ENCODE measurements at places on chromosomes 6 and 20. TPM values are rescaled to one million over a fixed set of nuclear protein-coding genes. Genes with fewer than 3 reads are reported as not detected.

Gene ULBP2
- total RNA-seq = 2.6 TPM

Gene SLC2A10
- 112 TPM for total RNA-seq

Gene PNLDC1
- not detected for total RNA-seq

Gene HDGFL1
- total RNA-seq = not detected

Gene UBD
- not detected for total RNA-seq

Gene TFAP2C
- total RNA-seq = under 0.01 TPM
